ENCODE measurements at places on chromosomes 3 and 15.

- no peaks in the 10 kb centered on the region for H3K36me3 ChIP-seq
- no peaks in the 10 kb centered on the region for H3K27me3 ChIP-seq
- no peaks in the 10 kb centered on the region for H3K4me1 ChIP-seq
- no peak for DNase-seq
Observed at GRCh38 chr3:64303401-64303800, 78.1 kb upstream of the PRICKLE2 start.

GRCh38 chr3:123817413-123817812 lies 66.7 kb downstream of the MYLK start:
- no peak overlapping the region for H3K27ac ChIP-seq
- H3K4me3 ChIP-seq: no peak overlapping the region
- peaks cover 14% of the 10 kb centered on the region for H3K4me1 ChIP-seq
- no peaks in the 10 kb centered on the region for H3K36me3 ChIP-seq

DNA sequence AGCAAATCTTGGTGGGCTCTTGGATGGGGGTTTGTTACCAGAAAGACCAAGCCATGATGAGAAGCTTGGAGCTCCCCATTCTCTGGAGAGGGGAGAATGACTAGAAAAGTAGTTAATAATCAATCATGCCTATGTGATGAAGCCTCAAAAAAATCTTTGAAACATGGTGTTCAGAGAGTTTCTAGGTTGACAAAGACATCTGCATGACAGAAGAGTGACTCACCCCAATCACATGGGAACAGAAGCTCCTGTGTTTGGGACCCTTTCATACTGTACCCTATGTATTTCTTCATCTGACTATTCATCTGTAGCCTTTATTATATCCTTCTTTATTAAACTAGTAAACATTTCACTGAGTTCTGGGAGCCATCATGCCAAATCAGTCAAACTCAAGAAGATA lies 87.4 kb downstream of the BCHE start:
- H3K4me1 ChIP-seq: no peaks in the 10 kb centered on the region
- no peaks in the 10 kb centered on the region for H3K27me3 ChIP-seq
- no peak overlapping the region for H3K4me3 ChIP-seq
- DNase-seq: no peak
- H3K36me3 ChIP-seq: no peaks in the 10 kb centered on the region

DNA sequence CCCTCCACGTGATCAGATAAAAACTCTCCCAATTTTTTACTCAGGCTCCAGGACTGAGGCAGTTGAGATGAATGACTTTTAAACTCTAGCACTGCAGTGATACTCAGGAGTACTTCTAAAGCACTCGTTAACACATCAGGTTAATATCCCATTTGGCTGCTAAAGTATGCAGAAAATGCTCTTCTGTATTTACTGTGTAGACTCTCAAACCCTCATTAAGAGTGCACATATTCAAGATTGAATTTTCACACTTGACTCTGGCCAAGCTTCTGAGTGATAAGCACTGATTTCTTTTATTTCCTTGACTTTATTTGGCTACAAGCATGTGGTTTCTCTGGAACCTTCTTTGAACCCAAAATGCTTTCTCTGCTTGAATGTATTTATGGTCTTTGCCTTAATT lies 392.3 kb upstream of the NECTIN3 start:
- H3K4me3 ChIP-seq: no peak overlapping the region
- H3K4me1 ChIP-seq: no peaks in the 10 kb centered on the region
- H3K27ac ChIP-seq: no peak overlapping the region
- H3K36me3 ChIP-seq: no peaks in the 10 kb centered on the region
- no peaks in the 10 kb centered on the region for H3K27me3 ChIP-seq
- DNase-seq: no peak

GRCh38 chr3:141881702-141882101 lies 5.3 kb downstream of the ATP1B3 start:
- H3K27me3 ChIP-seq: no peaks in the 10 kb centered on the region
- H3K27ac ChIP-seq: no peak overlapping the region
- peaks cover 41% of the 10 kb centered on the region for H3K4me1 ChIP-seq
- H3K36me3 ChIP-seq: no peaks in the 10 kb centered on the region
- H3K4me3 ChIP-seq: no peak overlapping the region

GRCh38 chr15:57236561-57237300 lies 139.6 kb upstream of the CGNL1 start:
- no peaks in the 10 kb centered on the region for H3K4me1 ChIP-seq
- DNase-seq: no peak
- H3K27me3 ChIP-seq: no peaks in the 10 kb centered on the region
- H3K4me3 ChIP-seq: no peak overlapping the region

GRCh38 chr15:100106732-100107131 lies 235.0 kb downstream of the ADAMTS17 start:
- no peaks in the 10 kb centered on the region for H3K36me3 ChIP-seq
- peaks cover 13% of the 10 kb centered on the region for H3K4me1 ChIP-seq
- H3K27ac ChIP-seq: no peak overlapping the region
- H3K4me3 ChIP-seq: no peak overlapping the region
- DNase-seq: no peak
- H3K27me3 ChIP-seq: no peaks in the 10 kb centered on the region

DNA sequence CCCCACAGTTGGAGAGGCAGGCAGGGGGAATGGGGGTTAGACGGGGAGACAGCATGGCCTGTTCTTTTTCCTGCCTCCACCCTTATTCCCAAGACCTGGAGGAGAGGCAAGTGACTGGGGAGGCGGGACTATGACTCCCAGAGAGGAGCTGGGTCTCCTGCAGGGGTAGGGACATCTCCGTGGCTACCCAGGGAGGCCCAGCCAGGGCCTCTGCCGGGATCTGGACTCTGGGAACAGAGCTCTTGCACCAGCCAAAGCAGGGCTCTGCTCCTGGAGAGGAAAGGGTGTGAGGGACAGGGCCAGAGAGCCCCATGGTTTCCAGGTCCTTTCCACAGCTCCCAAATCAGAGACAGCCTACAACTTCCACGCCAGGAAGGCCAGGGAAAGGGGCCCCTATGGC lies 22.8 kb downstream of the CFAP100 start:
- no peaks in the 10 kb centered on the region for H3K4me1 ChIP-seq
- DNase-seq: no peak
- H3K27me3 ChIP-seq: no peaks in the 10 kb centered on the region
- no peak overlapping the region for H3K4me3 ChIP-seq
- H3K36me3 ChIP-seq: no peaks in the 10 kb centered on the region

DNA sequence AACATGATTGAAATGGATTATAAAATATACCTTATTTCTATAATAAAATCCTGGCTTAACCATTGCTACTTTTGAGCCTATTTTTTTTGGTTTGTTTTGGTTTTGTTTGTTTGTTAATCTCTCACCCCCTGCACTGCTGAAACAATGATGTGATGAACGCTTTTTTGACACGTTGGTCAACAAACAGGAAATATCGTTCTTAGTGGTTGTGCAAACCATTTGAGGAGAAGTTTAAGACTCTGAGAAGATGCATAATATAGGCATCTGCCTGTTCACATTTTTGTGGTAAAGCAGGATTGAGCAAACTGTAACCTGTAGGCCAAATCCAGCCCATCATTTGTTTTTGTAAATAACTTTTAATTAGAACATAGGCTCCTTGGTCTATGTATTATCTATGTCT lies 75.5 kb upstream of the MDFIC2 start:
- H3K27ac ChIP-seq: no peak overlapping the region
- no peak overlapping the region for H3K4me3 ChIP-seq
- no peaks in the 10 kb centered on the region for H3K27me3 ChIP-seq
- H3K4me1 ChIP-seq: no peaks in the 10 kb centered on the region

GRCh38 chr15:78000091-78000926 lies 77.2 kb downstream of the TBC1D2B start:
- H3K4me1 ChIP-seq: peaks cover 11% of the 10 kb centered on the region
- DNase-seq: peak; percentile 50
- no peaks in the 10 kb centered on the region for H3K36me3 ChIP-seq

- no peak overlapping the region for H3K4me3 ChIP-seq
- no peak overlapping the region for H3K27ac ChIP-seq
- H3K27me3 ChIP-seq: no peaks in the 10 kb centered on the region
Observed at GRCh38 chr3:170111147-170111771, 70.3 kb downstream of the PHC3 start.

GRCh38 chr3:168071591-168072322 lies 24.0 kb downstream of the GOLIM4 start:
- H3K4me1 ChIP-seq: no peaks in the 10 kb centered on the region
- H3K4me3 ChIP-seq: no peak overlapping the region

GRCh38 chr15:67685008-67685599 lies 140.2 kb upstream of the SKOR1 start:
- no peaks in the 10 kb centered on the region for H3K36me3 ChIP-seq
- H3K4me1 ChIP-seq: no peaks in the 10 kb centered on the region
- H3K27me3 ChIP-seq: no peaks in the 10 kb centered on the region
- no peak for DNase-seq
- H3K27ac ChIP-seq: no peak overlapping the region

DNA sequence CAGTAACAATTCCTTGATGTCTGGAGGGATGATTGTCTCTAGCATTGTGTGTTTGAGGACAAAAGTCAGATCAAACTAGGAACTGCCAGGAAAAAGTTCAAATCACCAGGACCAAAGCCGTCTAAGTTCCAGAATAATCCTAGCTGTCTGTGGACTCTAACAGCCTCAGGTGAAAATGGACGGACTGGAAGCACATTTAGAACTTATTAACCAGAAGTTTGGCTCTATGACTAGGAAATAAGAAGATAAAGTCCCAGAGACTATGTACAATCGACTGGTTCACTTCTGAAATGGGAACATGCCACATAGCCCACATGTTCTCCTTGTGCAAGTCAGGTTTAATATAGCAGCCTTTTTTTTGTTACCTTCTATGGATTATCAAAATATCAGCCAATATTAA lies 50.6 kb upstream of the SGO1 start:
- H3K4me3 ChIP-seq: no peak overlapping the region
- no peaks in the 10 kb centered on the region for H3K27me3 ChIP-seq
- H3K4me1 ChIP-seq: no peaks in the 10 kb centered on the region
- no peaks in the 10 kb centered on the region for H3K36me3 ChIP-seq
- DNase-seq: no peak

DNA sequence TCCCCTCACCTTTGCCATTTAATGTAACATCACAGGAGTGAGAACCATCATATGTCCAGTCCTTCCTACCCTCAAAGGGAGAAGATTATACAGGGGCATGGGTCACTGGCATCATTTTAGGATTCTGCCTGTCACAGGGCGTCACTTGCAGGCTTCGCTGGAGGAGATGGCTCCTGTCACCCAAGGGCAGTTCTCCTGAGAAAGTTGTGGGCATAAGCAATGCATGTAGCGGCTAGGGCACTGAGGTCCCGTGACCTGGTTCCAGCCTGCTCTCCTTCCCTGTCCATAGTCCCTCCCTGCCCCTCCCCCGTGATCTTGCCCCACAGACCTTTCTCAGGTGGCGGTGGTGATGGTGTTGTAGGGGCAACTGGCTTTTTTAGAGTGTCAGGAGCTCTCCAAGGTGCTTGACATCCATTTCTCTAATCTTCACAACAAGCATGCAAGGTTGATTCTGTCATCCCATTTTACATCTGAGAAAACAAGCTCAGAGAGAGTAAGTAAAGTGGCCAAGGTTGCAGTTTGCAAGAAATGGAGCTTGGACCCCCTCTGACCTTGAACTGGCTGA lies 241.5 kb upstream of the CTDSPL start:
- H3K27me3 ChIP-seq: no peaks in the 10 kb centered on the region
- H3K36me3 ChIP-seq: no peaks in the 10 kb centered on the region
- H3K4me3 ChIP-seq: no peak overlapping the region
- DNase-seq: no peak
- H3K4me1 ChIP-seq: peaks cover 21% of the 10 kb centered on the region
- no peak overlapping the region for H3K27ac ChIP-seq

- no peak overlapping the region for H3K27ac ChIP-seq
- no peaks in the 10 kb centered on the region for H3K4me1 ChIP-seq
- H3K27me3 ChIP-seq: no peaks in the 10 kb centered on the region
- H3K36me3 ChIP-seq: no peaks in the 10 kb centered on the region
Observed at GRCh38 chr3:120625159-120625586, 29.0 kb downstream of the NDUFB4 start.

- no peaks in the 10 kb centered on the region for H3K27me3 ChIP-seq
- peaks cover 44% of the 10 kb centered on the region for H3K36me3 ChIP-seq
- peak overlapping the region; percentile 96 for H3K4me3 ChIP-seq
- no peak for DNase-seq
- no peaks in the 10 kb centered on the region for H3K4me1 ChIP-seq
- no peak overlapping the region for H3K27ac ChIP-seq
Observed at GRCh38 chr15:41285285-41285684, 47.1 kb downstream of the OIP5 start.

DNA sequence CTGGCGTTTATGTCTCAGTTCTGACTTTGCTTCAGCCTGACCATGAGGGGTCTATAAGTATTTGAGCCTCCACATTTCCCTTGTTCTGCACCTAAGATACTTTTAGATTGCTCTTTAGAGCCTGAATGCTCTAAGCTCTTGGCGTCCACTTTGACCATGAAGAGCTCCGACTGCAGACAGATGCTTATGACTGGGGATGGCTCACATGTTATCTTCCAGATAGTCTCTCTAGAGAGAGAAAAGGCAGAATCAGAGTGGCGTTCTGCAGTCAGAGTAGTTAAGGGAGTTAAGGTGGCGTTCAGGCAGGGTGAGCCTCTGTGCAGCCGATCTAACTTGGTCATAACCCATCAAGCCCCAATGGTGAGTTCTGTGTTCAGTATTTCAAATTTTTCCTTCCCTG lies 487.9 kb upstream of the NR2F2 start:
- H3K4me1 ChIP-seq: peaks cover 21% of the 10 kb centered on the region
- peak overlapping the region; percentile 25 for H3K27ac ChIP-seq
- no peaks in the 10 kb centered on the region for H3K27me3 ChIP-seq
- DNase-seq: no peak

DNA sequence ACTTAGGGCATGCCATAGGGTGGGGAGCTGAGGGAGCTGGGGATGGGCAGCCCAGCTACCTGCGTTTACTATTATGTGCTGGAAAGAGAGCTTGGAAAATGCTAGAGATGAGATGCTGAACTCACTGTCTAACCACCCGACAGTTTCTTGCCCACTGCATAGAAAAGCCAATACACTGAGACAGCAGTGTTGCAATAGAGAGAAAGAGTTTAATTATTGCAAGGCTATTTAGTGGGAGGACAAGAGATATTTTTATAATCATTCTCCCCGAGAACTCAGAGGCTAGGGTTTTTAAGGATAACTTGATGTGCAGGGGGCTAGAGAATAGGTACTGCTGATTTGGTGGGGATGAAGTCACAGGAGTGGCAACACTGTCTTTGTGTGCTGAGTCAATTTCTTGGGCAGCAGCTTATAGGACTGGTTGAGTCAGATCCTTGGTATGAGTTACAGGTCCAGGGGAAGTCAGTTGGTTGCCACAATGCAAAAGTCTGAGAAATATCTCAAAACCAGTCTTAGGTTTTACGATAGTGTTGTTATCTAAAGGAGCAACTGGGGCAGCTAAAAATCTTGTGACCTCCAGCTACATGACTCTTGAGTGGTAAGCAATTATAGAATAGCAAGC lies 205.9 kb downstream of the GABRG3 start:
- H3K27me3 ChIP-seq: no peaks in the 10 kb centered on the region
- no peak for DNase-seq
- no peaks in the 10 kb centered on the region for H3K4me1 ChIP-seq
- H3K36me3 ChIP-seq: no peaks in the 10 kb centered on the region

- DNase-seq: no peak
- H3K36me3 ChIP-seq: no peaks in the 10 kb centered on the region
- H3K4me1 ChIP-seq: no peaks in the 10 kb centered on the region
Observed at GRCh38 chr3:143956838-143957237, 14.8 kb upstream of the DIPK2A start.

Measured in tibial nerve (tissue), 4 donors.